Stimulated activated CD8-positive, alpha-beta memory T cell treated with anti-CD3 and anti-CD28 coated beads, Interleukin-15, amount 100 ng/mL, for 24 hours (primary cell): ENCODE measurements at places on chromosomes 2 and 18.
A peak's percentile ranks its signal among the peaks of the same experiment; 100 is the strongest.

DNA sequence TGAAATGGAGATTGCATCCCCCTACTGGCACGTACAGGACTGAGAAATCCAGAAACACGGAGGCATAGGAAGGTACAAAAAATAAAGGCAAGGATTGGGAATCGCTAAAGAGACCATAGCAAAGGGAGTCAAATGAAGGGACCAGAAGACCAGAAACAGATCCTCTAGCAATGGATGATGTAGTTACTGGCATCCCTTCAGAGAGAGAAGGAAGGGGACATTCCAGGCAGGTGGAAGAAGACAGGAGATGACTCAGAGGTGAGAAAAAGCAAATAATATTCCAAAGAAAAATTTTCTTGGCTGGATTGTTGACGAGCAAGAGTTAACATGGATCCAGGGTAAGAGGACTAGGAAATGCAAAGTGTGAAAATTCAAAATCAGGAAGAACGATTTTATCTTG, 78.4 kb upstream of the FZD7 start:
- DNase-seq: no peak

GRCh38 chr2:234823196-234823876, 128.5 kb upstream of the SH3BP4 start:
- DNase-seq: no peak

DNA sequence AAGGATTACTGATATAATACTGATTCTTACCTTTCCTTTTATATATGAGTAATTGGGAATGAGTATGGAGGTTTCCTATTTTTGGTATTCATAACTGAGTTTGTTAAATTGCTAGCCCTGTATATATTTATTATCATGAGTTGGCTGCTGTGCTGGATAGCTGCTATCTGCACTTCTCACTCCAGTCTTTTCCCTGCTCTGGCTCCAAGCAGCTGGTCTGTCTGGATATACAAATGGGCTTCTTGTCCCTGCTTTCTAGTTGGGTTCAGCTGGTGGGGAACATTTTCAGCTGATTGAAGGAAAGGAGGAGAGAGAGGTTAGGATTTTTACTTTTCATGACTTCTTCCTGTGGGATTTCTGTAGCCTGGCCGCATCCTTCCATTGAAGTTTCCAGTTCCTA, 41.2 kb downstream of the AGFG1 start:
- DNase-seq: no peak

DNA sequence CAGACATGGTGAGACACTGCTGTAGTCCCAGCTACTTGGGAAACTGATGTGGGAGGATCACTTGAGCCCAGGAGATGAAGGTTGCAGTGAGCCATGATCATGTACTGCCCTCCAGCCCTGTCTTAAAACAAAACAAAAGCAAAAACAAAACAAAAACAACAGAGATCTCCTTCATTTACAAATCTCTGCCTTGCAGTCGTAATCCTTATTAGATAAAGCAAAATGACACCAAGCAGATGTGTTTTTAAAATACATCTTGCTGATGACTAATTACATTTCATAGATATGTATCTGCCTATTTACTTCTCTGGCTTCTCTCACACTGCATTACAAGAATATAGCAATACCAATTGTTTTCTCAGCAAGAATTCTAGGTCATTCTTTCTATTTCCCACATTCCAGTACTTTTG, 22.8 kb downstream of the NFE2L2 start:
- no peak for DNase-seq

GRCh38 chr2:156229724-156230362, 102.7 kb downstream of the NR4A2 start:
- no peak for DNase-seq

GRCh38 chr2:89763581-89764485, 1072.4 kb downstream of the RPIA start:
- DNase-seq: no peak

DNA sequence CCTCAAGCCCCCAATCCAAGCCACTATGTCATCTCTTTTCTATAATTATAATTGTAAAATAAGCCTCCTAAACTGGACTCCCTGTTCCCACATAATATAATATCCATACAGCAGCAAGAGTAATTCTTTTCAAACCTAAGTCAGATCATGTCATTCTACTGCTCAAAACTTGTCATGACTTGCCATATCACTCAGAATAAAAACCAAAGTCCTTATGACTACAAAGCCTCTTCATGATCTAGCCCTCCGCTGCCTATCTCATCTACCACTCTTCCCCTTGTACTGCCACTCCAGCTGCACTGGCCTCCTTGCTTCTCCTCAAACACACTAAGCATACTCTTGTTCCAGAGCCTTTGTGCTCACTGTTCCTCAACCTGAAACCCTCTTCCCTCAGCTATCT, 69.9 kb downstream of the MEMO1 start:
- DNase-seq: no peak

- peak; percentile 34 for DNase-seq
Observed at GRCh38 chr2:70087702-70088597, 673 bp downstream of the PCBP1 start.

GRCh38 chr18:62450546-62451410, 72.0 kb upstream of the ZCCHC2 start:
- DNase-seq: no peak

- DNase-seq: no peak
Observed at GRCh38 chr2:13745330-13745729, 887.2 kb upstream of the LRATD1 start.

DNA sequence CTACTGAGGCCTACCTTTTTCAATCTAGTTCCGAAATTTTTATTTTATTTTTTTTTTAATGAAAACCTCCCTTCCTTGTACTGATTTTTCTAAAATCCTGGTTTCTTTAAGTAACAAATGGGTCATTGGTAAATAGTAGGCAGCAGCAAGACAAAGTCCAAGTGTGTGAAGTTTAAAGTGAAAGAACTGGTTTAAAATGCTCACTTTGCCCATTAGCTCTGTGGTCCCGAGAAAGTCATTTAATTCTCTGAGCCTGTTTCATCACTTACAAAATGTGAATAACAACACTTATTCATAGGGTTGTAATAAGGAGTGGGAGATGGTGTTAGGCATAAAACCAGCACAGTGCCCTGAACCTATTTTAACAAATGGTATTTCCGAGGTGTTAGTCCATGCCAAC, 426.2 kb downstream of the ERBB4 start:
- DNase-seq: no peak

DNA sequence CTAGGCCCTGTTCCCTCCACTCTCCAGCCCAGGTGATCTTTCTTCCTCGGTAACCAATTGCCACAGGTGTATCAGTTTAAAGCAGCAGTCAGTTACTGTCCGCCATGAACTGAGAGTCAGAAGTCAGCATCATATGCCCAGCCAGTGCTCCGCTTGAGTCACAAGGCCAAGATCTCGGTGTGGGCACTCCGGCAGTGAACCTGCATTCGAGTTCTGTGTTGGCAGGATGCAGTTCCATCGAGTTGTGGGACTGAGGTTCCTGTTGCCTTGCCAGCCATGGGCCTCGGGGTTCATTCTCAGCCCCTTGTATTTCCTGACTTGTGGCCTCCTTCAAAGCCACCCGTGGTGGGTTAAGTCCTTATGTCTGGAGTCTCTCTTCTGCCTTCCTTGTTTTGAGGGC, 3.1 kb upstream of the TMEM185B start:
- DNase-seq: no peak

DNA sequence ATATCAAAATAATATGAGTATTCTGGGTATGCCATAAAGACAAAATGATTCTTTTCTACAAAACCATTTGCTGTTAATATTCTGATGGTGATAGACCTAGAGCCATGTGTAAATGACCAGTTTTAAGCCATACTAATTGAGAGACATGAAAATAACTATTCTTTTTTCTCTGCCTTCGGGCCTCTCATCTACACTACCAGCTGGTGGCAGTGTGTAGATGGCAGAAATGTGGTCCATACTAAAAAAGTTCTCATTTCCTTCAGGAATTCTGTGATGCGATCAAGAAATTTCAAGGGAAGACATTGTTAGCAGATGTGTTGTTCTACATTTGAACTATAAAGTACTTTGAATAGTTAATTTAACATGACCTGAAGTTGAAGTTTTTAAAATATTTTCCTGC, 485.2 kb downstream of the TRIB2 start:
- DNase-seq: no peak

GRCh38 chr2:29628108-29628745, 293.2 kb downstream of the ALK start:
- no peak for DNase-seq

GRCh38 chr18:62790871-62791772, 75.8 kb downstream of the PHLPP1 start:
- DNase-seq: no peak

DNA sequence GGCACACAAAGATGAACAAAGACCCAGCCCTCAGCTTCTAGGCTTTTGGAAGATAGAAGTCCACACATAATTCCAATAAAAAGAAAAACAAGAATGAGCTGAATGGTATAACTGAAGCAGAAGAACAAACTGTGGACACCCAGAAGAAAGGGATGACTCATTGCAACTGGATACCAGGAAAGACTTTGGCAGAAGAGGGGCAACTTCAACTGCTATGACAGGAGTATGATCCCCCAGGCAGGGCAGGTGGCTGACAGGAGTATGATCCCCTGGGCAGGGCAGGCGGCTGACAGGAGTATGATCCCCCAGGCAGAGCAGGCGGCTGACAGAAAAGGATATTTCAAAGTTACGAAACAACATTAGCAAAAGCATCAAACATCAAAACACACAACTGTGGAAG, 21.6 kb downstream of the PID1 start:
- no peak for DNase-seq

GRCh38 chr2:25905126-25905525, 26.8 kb upstream of the ASXL2 start:
- DNase-seq: no peak

DNA sequence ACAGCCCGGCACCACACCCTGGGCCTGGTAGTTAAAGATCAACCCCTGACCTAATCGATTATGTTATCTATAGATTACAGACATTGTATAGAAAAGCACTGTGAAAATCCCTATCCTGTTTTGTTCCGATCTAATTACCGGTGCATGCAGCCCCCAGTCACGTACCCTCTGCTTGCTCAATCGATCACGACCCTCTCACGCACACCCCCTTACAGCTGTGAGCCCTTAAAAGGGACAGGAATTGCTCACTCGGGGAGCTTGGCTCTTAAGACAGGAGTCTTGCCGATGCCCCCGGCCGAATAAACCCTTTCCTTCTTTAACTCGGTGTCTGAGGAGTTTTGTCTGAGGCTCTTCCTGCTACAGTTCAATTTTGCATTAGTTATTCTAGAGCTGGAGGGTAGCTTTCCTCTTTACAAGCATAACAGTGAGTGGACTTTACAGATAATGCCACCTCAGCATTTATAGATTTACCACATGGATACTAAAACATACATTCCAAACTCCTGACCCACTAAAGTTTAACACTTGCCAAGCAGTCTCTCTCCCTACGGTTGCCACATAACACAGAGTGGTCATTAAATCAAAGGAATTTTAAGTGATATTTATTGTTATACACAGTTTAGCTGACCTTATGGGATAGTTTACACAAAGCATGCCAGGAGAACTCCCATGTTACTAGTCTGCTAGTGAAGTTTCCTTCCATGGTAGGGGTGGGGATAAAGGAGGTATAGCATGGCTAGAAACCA, 101.0 kb downstream of the EVA1A start:
- no peak for DNase-seq

GRCh38 chr2:236130349-236130998, 37.7 kb downstream of the GBX2 start:
- no peak for DNase-seq

DNA sequence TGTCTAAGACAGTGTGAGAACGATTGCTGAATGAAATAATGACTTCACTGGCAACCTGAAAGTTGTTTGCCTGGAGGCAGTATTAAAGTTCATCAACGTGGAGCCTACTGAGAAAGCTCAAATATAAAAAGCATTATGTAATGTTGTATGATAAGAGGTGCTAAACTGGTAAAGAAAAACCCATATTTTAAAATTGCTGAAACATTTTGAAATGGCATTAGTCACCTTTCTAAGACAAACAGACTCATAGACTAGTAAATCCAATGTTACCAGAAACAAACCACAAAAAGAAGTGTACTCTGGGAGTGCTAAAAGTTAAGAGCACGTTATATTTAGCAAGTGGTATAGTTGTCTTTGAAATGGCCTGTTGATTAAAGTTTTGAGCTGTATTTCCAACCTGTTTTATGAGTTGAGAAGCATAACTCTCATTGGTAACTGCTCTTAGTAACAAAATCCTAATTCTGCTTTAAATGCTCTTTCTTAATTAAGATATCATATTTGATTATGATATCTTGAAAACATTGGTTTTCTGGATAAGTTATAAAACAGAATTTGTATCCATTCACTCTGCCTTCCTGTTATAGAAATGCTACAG, 62.7 kb downstream of the CYP1B1 start:
- DNase-seq: no peak

DNA sequence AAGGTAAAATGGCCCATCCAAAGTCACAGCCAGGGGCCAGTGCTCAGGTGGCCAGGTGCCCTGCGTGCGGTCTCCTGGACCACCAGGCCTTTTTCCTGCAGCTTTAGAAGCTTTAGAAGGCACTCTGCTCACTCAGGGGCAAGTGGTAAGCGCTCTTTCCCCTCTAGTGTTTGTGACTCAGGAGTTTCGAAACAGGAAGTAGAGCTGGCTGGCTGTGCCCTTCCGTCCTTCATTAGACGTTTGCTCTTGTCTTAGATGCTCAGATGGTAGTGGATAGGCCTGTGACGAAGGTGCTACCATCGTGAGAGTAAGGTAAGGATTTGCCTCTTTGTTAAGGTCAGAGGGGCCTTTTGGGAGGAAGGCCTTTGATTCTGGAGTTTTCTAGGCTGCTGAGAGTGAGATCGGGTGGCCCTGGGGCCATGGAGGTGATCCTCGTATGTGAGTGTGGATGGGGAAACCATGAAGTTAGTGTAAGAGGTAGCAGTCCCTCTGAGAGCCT, at the start of gene CASP8:
Gene CASP8, plus strand, starts transcription at position 235 of the 499 bp plus-strand sequence. CDS start 5,951 bp downstream, outside the sequence.
- DNase-seq: no peak

DNA sequence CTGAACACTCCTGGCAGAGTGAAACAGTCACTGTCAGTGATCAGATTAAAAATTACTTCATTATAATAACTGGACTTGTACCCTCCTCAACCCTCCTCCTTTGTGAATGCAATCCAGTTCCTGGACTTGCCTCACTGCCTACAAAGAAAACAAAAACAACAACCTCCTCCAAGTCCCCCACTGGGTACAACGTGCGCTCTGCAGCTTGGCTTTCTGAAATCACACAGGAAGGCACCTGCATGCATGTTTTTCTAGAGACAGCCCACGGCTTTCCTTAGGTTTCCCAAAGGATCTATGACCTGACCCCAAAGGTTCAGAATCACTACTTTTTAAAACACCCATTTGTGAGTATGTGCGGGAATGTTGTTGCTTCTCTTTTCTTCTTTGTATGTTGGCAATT, 61.4 kb upstream of the TUBA3E start:
- no peak for DNase-seq
